ENCODE measurements at places on chromosomes 1 and 21.

GRCh38 chr1:5754817-5755551, 237.2 kb downstream of the NPHP4 start:
- no peak for DNase-seq

- no peak for DNase-seq
These were observed 2.4 kb upstream of the DHDDS start for GRCh38 chr1:26429721-26430120.

GRCh38 chr1:209428241-209428921, 155.1 kb upstream of the CAMK1G start:
- DNase-seq = no peak

- no peak for DNase-seq
These were observed 21.5 kb downstream of the IER5 start for GRCh38 chr1:181110013-181110412.

- no peak for DNase-seq
These were observed 21.9 kb downstream of the TSNAX start for GRCh38 chr1:231550448-231550781.

- DNase-seq = peak; percentile 45
These were observed 12.4 kb downstream of the FMOD start for GRCh38 chr1:203338335-203339036.

GRCh38 chr1:200923601-200924000, 28.9 kb downstream of the INAVA start:
- no peak for DNase-seq
